ENCODE measurements at places on chromosomes 2 and 18.

- DNase-seq: peak; percentile 72
Measured at GRCh38 chr2:161223139-161223732, 63.0 kb downstream of the TANK start.

DNA sequence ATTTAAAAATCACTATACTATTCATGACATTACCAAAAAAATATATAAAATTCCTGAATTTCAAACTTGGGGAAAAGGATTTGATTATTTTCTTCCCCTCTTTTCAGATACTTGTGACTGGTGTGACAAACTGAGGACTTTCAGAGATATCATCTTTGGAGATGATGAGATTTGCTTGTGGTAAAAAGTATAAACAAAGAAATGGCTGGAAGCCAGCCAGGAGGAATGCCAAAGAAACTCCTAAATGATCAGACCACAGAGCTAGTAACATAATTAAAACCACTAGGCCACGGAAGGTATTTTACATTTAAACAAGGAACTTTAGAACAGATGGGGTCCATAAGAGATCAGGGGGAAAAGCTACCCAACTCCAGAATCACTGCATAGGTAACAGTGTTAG, 58.7 kb downstream of the PIGN start:
- peak; percentile 17 for DNase-seq

- peak; percentile 62 for DNase-seq
Measured at GRCh38 chr2:167140767-167141166, 252.5 kb downstream of the XIRP2 start.

GRCh38 chr2:161005170-161005569, 155.1 kb upstream of the TANK start:
- DNase-seq: no peak

DNA sequence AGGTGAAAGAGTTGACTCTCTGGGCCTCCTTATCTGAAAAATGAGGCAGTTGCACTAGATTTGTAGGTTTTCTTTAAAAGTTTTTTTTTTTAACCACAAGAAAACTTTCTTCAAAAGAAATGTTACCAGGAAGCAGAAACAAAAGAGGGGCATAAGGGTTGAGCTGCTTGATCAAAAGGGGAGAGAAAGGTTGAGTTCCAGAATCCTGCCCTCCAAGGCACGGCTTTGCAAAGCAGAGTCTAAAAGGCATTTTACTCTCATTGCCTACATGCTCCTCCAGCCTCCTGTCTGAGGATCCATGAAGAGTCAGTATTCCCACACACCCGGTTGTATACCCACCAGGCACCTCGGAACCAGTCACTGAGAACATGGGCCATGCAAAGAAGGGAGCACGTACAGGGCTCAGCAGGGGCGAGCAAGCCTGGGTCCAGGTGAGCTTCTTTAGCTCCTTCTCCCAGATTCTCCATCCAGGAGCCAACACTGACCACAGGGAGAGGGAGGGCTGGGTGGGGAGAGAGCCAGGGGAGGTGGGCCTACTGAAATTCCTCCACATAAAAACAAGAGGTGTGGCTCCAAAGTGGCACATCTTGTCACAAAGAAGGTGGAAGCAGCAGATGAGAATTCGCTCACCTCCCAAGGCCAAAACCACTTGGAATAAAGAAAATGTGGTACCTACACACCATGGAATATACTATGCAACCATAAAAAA, 116.0 kb upstream of the EPC2 start:
- DNase-seq: no peak

DNA sequence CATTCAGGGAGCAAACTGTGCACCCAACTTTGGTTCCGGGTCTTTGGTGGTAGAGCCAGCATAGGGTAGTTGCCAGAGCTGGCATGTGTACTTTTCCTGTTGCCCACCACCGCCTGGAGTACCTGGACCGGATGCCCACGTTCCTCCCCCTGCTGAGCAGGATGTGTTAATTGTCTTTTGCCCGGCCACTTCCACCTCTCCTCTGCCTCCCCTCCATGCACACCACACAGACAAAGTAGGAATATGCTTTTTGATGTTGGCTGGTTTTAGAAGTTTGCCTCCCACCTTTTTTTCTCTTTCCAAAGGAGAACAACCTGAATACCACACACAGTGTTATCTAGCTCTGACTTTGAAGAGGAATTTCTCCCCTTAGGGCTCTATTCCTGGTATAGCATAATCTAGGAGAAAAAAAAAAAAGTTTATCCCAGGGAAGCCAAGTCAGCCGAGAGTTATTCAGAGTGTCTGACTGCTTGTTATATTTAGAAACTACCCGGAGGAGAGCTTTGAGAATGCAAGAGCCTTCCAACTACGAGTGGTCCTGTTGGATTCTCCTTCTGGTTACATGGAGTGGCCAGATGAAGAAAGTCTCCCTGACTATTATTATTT, 111.9 kb downstream of the SETBP1 start:
- no peak for DNase-seq
